ENCODE measurements at places on chromosomes 2 and 18.

- no peaks in the 10 kb centered on the region for H3K36me3 ChIP-seq
- DNase-seq: no peak
- H3K27me3 ChIP-seq: no peaks in the 10 kb centered on the region
- H3K4me3 ChIP-seq: no peak overlapping the region
- no peaks in the 10 kb centered on the region for H3K4me1 ChIP-seq
- H3K27ac ChIP-seq: no peak overlapping the region
These were observed 20.8 kb downstream of the CCL20 start for GRCh38 chr2:227834423-227834822.

GRCh38 chr2:152038441-152038958, 60.3 kb downstream of the CACNB4 start:
- no peak overlapping the region for H3K4me3 ChIP-seq
- no peaks in the 10 kb centered on the region for H3K36me3 ChIP-seq
- DNase-seq: no peak
- H3K27ac ChIP-seq: no peak overlapping the region

- peaks cover 18% of the 10 kb centered on the region for H3K36me3 ChIP-seq
- H3K27me3 ChIP-seq: no peaks in the 10 kb centered on the region
These were observed 205.4 kb downstream of the HDAC4 start for GRCh38 chr2:239195318-239195871.

DNA sequence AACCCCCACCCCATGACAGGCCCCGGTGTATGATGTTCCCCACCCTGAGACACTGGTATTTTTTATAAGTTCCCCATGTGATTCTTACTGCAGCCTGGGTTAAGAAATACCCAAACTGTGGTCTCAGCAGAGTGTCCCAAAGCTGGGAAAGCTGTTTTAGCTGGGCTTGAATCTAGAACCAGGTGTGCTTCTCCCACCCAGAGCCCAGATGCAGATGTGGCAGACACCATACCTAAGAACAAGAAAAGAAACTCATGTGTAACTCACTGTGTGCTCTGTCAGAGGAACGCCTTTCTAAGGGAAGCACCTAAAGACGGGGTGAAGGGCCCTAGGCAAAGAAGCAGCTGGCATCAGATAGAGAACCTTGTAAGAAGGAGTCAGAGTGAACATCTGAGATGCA, 23.9 kb downstream of the DOK1 start:
- no peaks in the 10 kb centered on the region for H3K27me3 ChIP-seq
- no peak for DNase-seq
- no peaks in the 10 kb centered on the region for H3K36me3 ChIP-seq
- no peak overlapping the region for H3K27ac ChIP-seq
- H3K4me1 ChIP-seq: peaks cover 3% of the 10 kb centered on the region
- H3K4me3 ChIP-seq: no peak overlapping the region

DNA sequence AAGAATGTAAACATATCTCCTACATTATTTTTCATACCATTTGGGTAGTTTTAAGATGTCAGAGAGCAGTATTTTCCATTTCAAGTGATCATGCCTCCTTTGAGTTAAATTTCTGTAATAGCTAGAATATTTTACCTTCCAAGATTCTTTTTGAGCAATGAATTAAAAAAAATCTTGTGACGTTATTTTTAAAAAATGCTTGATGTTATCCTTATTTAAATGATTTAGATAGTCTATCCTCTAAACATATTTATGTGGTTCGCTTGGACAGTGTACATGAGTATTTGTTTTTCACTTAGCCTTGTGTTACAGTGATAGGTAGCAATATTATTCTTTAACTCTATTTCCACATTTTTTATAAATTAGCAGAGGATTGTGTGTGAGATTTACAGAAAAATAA, 639.2 kb upstream of the CDH2 start:
- H3K4me1 ChIP-seq: no peaks in the 10 kb centered on the region
- no peak overlapping the region for H3K4me3 ChIP-seq
- H3K27me3 ChIP-seq: no peaks in the 10 kb centered on the region

DNA sequence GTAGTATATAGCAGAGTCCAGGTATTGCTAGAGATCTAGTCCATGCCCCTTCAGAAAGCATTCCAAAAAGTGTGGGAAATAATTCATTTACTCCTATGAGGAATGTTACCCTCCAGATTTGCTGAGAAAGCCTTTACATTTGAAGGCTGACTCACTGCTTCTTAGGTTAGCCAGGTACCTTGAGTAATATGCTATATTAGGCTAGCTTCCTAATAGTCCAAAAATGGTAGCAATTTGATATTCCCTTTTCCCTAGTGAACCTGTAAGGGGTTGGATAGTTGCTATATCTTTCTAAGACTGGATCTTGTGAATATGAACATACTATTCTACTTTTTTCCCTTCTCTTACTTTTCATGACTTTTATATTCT, 63.6 kb downstream of the SPOPL start:
- H3K4me1 ChIP-seq: no peaks in the 10 kb centered on the region
- H3K36me3 ChIP-seq: peaks cover 61% of the 10 kb centered on the region
- DNase-seq: no peak
- H3K27ac ChIP-seq: no peak overlapping the region
- H3K27me3 ChIP-seq: no peaks in the 10 kb centered on the region
- no peak overlapping the region for H3K4me3 ChIP-seq

- H3K4me1 ChIP-seq: peaks cover 5% of the 10 kb centered on the region
- no peaks in the 10 kb centered on the region for H3K36me3 ChIP-seq
- no peak for DNase-seq
- no peaks in the 10 kb centered on the region for H3K27me3 ChIP-seq
- no peak overlapping the region for H3K27ac ChIP-seq
- H3K4me3 ChIP-seq: no peak overlapping the region
These were observed 38.1 kb upstream of the SLC38A11 start for GRCh38 chr2:164993287-164994016.

DNA sequence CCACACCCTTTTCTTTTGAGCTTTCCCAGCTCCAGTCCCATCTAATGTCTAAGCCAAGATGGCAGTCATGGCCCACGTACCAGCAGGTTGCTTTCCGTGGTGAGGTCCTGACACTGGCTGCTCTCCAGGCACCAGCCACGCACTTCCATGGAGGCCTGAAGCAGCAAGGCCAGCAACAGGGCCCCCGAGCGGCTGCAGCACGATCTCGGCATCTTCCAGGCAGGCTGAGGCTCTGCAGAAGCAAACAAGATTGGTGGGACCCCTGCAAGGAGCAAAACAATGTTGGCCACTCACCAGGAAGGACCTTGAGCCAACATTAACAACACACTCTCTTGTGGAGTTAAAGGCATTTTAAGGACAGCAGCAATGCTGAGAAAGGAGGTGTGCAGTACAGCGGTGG, 3.8 kb downstream of the POMC start:
- peaks cover 13% of the 10 kb centered on the region for H3K4me1 ChIP-seq
- no peak overlapping the region for H3K27ac ChIP-seq
- DNase-seq: no peak
- no peaks in the 10 kb centered on the region for H3K36me3 ChIP-seq

- H3K4me3 ChIP-seq: no peak overlapping the region
- H3K27me3 ChIP-seq: no peaks in the 10 kb centered on the region
- H3K36me3 ChIP-seq: no peaks in the 10 kb centered on the region
- peaks cover 27% of the 10 kb centered on the region for H3K4me1 ChIP-seq
- no peak overlapping the region for H3K27ac ChIP-seq
- no peak for DNase-seq
These were observed 7.8 kb upstream of the GAL3ST2 start for GRCh38 chr2:241768850-241769249.

DNA sequence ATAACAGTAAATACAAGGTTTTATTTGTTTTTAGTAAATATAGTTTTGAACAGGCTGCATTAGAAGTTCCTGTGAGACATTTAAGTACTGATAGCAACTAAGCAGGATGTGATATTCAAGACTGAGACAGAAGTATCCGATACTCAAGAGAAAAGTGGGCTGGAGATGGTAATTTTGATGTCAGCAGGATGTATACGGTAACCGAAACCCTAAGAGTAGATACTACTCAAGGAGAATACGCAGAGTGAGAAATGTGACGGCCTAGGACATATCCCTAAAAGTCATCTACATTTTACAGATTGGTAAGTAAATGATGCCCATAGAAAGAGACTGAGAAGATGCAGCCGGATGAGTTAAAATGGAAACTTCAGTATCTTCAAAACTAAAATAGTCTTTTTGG, 115.4 kb downstream of the GORASP2 start:
- peaks cover 98% of the 10 kb centered on the region for H3K36me3 ChIP-seq
- no peaks in the 10 kb centered on the region for H3K4me1 ChIP-seq
- no peak overlapping the region for H3K27ac ChIP-seq
- no peak overlapping the region for H3K4me3 ChIP-seq

DNA sequence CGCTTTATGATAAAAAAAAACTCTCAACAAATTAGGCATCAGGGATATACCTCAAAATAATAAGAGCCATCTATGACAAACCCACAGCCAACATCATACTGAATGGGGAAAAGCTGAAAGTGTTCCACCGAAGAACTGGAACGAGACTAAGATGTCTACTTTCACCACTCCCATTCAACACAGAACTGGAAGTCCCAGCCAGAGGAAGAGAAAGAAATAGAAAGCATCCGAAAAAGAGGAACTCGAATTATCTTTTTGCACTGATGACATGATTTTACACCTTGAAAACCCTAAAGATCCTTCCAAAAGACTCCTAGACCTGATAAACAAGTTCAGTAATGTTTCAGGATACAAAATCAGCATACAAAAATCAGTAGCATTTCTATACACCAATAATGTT, 121.6 kb downstream of the ZRANB3 start:
- no peaks in the 10 kb centered on the region for H3K4me1 ChIP-seq
- no peak overlapping the region for H3K27ac ChIP-seq
- DNase-seq: no peak
- no peak overlapping the region for H3K4me3 ChIP-seq
- H3K27me3 ChIP-seq: no peaks in the 10 kb centered on the region
- no peaks in the 10 kb centered on the region for H3K36me3 ChIP-seq

- no peak overlapping the region for H3K27ac ChIP-seq
- no peaks in the 10 kb centered on the region for H3K27me3 ChIP-seq
- H3K4me1 ChIP-seq: no peaks in the 10 kb centered on the region
- H3K36me3 ChIP-seq: no peaks in the 10 kb centered on the region
These were observed 120.2 kb downstream of the CD8B2 start for GRCh38 chr2:106607371-106607770.

DNA sequence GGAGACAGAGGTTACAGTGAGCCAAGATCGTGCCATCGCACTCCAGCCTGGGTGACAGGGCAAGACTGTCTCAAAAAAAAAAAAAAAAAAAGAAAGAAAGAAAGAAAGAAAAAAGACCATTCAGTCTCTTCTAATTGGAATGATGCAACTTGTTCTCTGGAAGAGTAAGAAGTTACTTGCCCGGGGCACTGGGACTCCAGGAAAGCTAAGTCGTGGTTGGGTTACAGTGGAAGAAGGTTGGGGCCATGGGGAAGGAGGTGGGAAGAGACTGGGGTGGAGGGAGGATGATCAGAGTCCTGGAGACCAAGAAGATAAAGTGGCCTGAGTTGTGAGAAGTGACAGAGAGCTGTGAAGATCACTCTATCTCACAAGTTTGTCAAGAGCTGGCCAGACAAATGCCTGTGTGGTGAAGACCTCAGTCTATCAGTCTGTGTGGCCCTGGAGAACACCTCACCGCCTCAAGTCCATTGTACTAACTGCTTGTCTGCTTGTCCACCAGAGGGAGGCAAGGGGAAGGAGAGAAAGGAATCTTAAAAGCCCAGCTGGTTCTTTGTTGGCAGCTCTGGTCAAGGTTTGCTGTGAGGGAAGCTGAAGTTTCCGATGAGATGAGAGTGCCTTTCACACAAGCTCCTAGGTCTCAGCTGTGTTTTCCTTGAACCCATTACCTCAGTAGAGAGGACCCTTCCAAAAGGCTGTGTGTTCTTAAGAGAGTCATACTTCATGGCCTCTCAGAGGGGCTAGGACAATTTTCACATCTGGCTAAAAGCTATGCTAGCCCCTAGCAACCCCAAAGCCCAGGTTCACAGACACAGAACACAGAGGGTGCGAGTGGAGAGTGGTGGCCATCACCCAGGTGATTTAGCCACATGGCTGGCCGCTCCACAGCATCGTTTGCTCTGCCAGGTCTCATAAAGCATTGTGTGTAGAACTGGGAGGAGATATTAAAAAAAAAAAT, 72.0 kb upstream of the TMEM178A start:
- H3K27ac ChIP-seq: no peak overlapping the region
- H3K36me3 ChIP-seq: no peaks in the 10 kb centered on the region
- H3K27me3 ChIP-seq: no peaks in the 10 kb centered on the region
- H3K4me3 ChIP-seq: no peak overlapping the region

GRCh38 chr2:136359121-136359965, 241.4 kb upstream of the CXCR4 start:
- no peaks in the 10 kb centered on the region for H3K27me3 ChIP-seq
- peaks cover 1% of the 10 kb centered on the region for H3K4me1 ChIP-seq
- H3K4me3 ChIP-seq: no peak overlapping the region
- H3K36me3 ChIP-seq: no peaks in the 10 kb centered on the region
- no peak for DNase-seq

GRCh38 chr2:11160731-11161455, 5.6 kb downstream of the SLC66A3 start:
- H3K27me3 ChIP-seq: peaks cover 7% of the 10 kb centered on the region
- H3K27ac ChIP-seq: no peak overlapping the region
- H3K4me1 ChIP-seq: peaks cover 7% of the 10 kb centered on the region
- no peak overlapping the region for H3K4me3 ChIP-seq
- H3K36me3 ChIP-seq: no peaks in the 10 kb centered on the region
- no peak for DNase-seq

- peaks cover 4% of the 10 kb centered on the region for H3K4me1 ChIP-seq
- H3K4me3 ChIP-seq: no peak overlapping the region
- H3K27me3 ChIP-seq: no peaks in the 10 kb centered on the region
- H3K27ac ChIP-seq: no peak overlapping the region
- H3K36me3 ChIP-seq: no peaks in the 10 kb centered on the region
These were observed 113.0 kb upstream of the MAPRE2 start for GRCh38 chr18:34928088-34928753.

DNA sequence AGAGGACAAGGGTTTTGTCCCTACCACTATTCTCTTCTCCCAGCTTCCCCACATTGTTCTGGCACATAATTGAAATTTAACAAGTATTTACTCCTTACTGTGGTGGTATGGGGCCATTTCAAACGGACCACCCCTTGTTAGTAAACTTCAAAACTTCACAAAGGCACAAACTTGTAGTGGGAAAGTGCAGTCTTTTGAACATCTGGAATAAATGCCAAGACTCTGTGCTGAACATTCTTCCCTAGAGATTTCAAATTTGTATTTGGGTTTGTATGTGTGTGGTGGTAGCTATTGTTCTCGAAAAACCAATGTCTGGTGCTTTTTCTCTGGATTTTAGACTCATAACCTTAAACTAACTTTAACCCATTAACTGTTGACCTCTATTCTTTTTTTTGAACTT, 151.6 kb downstream of the NRP2 start:
- peaks cover 4% of the 10 kb centered on the region for H3K4me1 ChIP-seq
- H3K36me3 ChIP-seq: no peaks in the 10 kb centered on the region
- no peak overlapping the region for H3K4me3 ChIP-seq
- no peaks in the 10 kb centered on the region for H3K27me3 ChIP-seq

Measured in neuronal stem cell (in vitro differentiated cells).